Mesothelial cell of epicardium (in vitro differentiated cells): ENCODE measurements at places on chromosomes 16 and 17. TPM values are rescaled to one million over a fixed set of nuclear protein-coding genes. Genes with fewer than 3 reads are reported as not detected.

HSD17B1 gene
- 1.6 to 3.0 TPM (median 2.2 TPM) in 3 replicates for total RNA-seq

ASPA gene
- 0.07 to 0.16 TPM in 2 of 3 replicates, not detected in the other for total RNA-seq

MRPL58 gene
- total RNA-seq: 18.3 to 22.6 TPM (median 20.7 TPM) in 3 replicates

MAPT gene
- 2.5 to 3.1 TPM (median 2.8 TPM) in 3 replicates for total RNA-seq

TBC1D28 gene
- 0.18 to 0.52 TPM (median 0.45 TPM) in 3 replicates for total RNA-seq

PRAC2 gene
- total RNA-seq: 7.3 to 8.5 TPM (median 7.9 TPM) in 3 replicates

CDH16 gene
- not detected in 3 replicates for total RNA-seq

DNA sequence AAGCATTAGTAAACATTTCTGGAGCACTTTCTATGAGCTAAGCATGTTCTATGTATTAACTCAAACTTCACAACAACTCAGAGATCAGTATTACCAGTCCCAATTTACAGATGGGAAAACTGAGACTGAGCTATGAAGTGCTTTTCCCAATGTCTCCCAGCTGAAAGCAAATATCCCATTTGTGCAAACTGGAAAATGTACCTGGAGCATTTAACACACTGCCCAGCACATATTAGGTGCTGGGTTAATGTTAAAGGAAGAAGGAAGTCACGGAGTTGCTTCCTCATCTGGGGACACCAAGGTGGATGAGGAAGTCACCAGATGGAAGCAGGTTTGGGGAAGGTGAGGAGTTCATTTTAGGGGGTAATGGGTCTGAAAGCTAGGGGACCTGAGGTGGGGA lies 66.1 kb downstream of the ABCC6 start:
- DNase-seq: no peak

GRCh38 chr16:29951625-29952365 lies 10.1 kb upstream of the TMEM219 start:
- no peak for DNase-seq

GRCh38 chr17:5582209-5583185 lies 1.8 kb downstream of the NLRP1 start:
- no peak for DNase-seq

DNA sequence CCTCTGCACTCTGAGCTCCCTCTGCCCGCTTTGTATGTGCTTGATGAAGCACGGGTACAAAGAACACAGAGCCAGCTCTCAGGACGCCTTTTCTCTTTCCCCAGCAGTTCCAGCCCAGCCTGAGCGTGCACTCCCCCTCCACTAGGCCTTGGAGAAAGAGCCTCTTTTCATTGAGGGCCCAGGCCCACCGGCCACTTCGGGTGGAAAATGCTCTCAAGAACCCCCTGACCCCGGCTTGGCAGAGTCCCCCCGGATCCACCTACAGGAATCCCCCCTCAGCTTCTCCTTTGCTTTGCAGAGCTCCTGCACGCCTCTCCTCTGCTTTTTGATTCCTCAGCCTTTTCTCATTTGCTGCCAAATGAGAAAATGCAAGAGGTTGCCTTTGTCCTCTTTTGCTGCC lies 30.2 kb downstream of the MRC2 start:
- DNase-seq: no peak

DNA sequence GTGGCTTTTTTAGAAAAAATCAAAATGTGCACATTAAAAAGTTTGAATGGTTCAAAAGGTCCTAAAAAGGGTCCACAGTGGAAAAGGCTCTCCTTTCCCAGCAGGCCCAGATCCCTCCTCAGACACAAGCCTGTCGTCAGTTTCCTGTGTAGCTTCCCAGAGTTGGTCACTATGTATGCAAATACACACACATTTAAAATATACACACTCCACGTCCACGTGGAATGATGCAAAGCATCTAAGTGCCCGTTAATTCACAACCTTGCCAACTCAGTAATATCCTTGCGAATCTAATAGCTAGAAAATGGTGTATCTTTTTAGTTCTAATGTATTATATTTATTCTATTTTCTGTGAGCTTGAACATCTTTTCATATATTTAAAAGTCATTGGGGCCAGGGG lies 17.7 kb downstream of the NLRC5 start:
- DNase-seq: no peak

DNA sequence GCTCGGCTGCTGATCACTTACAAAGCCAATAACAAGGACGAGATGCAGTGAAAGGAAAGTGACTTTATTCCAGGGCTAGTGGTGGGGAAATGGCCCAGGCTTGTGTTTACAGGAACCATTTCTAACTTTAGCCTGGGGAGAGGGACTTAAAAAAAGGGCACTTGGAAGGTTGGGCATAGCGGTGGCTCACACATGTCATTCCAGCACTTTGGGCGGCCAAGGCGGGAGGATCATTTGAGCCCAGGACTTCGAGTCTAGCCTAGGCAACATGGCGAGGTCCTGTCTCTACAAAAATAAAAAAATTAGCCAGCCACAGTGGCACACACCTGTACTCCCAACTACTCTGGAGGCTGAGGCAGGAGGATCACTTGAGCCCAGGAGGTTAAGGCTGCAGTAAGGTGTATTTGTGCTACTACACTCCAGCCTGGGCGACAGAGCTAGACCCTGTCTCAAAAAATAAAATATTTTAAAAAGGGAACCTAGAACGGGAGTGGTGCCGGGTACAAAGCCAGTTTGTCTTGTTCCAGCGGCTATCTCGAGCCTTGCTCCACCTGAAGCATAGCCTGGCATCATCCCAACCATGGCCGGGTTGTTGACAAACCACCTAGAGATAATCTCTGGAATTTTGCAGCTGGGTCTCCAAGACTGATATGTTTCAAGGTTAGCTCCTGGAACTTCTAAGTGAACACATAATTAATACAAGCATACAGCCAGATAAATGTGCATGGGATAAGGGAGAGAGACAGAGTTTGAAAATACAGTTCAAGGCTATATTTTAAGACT lies 5.7 kb upstream of the TVP23A start:
- no peak for DNase-seq

DNA sequence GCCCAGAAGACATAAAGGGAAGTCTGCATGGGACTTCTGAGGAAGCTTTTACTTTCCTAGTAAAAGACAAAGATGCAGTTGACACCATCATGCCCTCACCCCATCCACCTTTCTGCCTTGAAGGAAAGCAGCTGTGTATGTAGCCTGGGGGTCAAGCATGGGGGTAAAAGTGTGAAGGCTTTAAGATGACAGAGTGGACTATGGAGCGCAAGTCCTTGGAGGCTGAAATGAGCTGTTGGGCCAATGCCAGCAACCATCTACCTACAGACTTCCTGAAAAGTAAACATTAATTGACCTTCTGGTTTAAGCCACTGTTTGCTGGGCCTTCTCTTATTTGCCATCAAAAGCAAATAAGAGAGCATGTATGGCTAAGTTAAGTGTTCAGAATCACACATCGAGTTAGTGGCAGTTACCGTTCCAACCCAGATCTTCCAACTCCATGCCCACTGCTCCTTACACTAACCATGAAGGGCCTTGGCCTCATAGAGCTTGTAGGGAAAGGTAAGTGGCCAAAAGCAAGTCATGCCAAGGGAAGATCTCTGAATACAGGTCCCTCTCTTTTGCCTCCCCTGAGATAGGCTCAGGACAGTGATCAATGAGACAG lies 30.0 kb downstream of the SLC13A5 start:
- DNase-seq: no peak

DNA sequence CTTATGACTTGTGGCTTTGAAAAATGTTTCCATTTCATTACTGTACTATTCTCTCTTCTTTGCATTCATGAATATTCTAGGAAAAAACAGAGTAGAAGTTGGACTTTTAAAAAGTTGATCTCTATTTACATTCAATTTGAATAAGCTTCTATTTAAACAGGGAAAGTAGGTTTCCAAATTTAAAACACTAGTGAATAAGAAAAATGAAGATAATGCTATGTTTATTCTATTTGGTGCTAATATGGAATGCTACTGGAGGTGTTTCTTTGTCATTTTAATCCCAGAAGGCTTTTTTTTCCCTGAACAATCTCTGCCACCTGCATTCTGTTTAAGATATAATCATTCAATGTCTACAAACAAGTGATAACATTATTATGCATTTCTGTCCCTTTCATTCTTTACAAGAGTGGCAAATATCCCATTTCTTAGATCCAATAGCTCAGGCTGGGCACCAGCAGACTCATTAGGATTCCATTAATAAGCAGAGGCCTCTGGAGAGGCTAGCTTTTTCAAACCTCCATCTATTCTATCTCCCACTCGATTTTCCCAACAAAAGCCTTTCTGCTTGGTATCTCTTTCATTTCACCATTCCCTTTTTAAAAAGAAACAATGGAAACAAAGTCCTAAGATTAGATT lies 1001.6 kb upstream of the CDH8 start:
- DNase-seq: no peak

DNA sequence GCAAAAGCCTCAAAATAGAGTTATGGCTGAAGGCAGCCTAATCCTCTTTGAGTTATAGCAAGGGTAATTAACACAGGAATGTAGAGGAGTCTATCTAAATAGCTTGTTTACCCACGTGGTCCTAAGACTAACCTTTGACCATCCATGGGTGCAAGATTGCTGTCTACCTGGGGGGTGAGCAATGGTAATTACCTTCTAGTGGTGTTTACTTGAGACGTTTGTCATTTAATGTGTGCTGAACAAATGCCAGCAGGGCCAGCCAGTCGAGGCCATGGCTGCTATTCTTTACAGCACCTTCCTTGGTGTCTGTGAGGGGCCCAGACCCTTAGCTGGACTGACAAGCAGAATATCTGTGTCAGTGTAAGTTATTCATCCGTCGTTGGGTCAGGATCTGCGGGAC lies 13.9 kb upstream of the PRPSAP1 start:
- no peak for DNase-seq

DNA sequence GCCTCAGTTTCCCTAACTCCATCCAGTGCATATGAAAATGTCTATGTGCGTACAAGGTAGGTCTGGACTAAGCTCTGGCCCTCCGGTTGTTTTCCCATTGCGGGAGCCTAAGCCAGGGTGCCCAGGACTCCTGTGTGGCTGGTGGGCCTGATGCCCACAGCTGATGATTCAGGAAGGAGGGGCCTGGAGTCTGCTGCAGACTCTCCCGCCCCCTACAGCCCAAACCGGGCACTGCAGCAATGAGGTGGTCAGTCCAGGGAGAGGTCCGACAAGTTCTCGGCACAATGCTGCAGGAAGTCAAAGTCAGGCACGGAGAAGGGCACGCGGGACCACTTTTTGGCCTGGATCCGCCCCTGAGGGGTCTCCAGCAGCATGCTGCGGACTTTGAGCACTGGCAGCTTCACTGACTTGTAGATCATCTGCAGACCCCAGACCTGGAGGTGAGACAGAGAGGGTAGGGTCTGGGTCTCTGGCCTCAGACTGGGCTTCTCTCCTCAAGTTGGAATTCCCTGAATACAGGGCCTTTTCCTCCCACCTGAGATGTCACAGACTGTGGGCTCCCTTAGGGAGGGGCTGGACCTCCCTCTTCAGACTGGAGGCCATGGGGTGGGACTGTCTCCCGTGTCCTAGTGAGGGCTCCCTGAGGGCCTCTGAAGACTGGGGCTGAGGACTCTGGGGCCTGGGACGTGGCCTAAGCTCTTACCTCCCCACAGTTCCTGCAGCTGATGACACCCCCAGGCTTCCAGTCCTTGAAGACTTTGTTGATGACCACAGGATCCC lies 3.4 kb upstream of the ZNF385C start:
- no peak for DNase-seq
